ENCODE measurements at places on chromosomes 1 and 21.

DNA sequence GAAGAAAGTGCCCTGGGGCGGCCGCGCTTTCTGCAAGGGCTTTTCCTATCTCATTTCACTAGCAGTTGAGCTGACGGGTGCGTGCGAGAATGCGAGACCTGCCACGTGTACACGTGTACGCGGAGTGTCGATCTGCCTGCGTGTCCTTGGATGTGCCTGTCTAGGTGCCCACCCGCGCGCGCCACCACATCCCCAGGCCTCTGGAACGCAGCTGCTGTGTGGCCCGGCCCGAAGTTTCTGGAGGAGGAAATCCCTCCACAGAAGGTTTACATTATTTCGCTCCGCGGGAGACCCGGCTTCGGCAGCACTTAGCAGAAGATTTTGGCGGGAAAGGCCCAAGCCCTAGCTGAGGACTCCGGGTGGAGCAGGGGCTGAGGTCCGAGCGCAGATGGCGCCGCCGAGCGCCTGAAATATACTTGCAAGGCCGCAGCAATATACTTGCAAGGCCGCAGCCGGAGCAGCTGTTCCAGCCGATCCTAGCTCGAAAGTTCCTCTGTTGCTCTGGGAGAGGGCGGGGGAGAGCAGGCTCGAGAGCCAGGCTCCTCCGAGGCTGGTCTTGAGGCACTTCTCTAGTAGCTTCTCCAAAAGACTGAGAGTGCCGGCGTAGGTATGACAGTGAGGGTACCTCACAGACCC is 3.9 kb downstream of the TBX15 start:
- peak; percentile 66 for DNase-seq

- no peak for DNase-seq
Measured at GRCh38 chr1:239570878-239571277, 184.5 kb downstream of the CHRM3 start.

- DNase-seq, result no peak
Measured at GRCh38 chr21:32548978-32549377, 36.3 kb downstream of the TCP10L start.

GRCh38 chr1:52022133-52022532 is 11.5 kb downstream of the KTI12 start:
- no peak for DNase-seq

- DNase-seq, result no peak
Measured at GRCh38 chr1:230567221-230567575, 75.1 kb upstream of the COG2 start.

- no peak for DNase-seq
Measured at GRCh38 chr1:64616039-64616438, 128.8 kb upstream of the RAVER2 start.

GRCh38 chr1:198019126-198019525 is 102.0 kb downstream of the LHX9 start:
- no peak for DNase-seq

DNA sequence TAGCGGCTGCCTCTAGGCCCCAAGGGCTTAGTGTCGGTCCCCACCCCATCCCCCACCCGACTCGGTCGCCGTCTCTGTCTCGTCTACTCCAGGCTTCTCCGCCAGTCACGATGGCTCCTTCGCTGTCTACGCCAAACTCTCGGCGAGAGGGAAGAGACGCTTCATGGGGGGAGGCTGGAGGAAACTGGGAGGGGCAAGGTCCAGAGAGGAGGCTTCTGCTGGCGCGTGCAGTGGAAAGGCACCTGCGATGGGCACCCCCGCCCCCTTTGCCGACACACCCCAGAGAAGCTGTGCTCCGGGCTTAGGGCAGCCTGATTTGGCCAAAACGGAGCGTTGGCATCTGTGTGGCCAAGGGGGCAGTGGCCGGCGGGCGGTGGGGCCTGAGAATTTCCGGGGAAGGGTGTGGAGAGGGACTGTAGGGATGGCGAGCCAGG is 1.2 kb upstream of the CSMD2 start:
- peak; percentile 44 for DNase-seq

GRCh38 chr1:58346036-58346355 is 200.5 kb downstream of the OMA1 start:
- DNase-seq, result no peak

DNA sequence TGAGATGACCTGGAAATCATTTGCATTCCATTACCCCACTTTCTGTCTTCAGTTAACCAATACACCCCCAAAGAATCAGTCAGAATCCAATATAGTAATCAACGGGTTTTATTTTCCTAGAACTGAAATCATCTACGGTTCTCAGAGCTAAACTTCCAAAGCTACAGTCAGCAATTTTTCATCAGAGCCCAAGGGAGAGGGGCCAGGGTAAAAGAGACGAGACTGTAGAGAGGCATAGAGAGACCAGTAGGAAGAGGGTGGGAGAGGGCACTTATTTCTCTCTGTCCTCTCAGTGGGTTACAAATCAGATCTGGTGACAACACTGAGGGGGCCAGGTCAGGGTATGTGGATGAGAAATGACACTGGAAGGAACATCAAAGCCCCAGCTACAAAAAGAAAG is 1.1 kb upstream of the MRPL24 start:
- DNase-seq, result no peak

- DNase-seq, result no peak
Measured at GRCh38 chr1:11912000-11912399, 14.2 kb downstream of the KIAA2013 start.

DNA sequence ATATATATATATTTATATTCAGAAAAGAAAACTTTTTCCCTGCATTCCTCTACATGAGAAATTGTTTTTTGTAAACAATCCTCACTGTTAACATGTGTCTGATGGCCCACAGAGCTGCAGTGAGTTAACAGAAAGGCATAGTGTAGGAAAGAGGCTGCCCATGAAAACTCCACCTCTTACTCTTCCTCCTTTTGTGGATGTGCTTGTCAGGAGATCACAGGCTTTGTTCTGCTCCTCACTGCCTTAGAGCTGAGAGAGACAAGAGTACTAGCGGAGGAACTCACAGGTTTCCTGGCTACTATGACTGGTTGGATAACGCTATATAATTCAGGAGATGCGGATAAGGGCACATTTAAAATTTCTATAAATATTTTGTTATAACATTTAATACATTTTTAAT is 200.6 kb downstream of the BRINP3 start:
- DNase-seq, result no peak

DNA sequence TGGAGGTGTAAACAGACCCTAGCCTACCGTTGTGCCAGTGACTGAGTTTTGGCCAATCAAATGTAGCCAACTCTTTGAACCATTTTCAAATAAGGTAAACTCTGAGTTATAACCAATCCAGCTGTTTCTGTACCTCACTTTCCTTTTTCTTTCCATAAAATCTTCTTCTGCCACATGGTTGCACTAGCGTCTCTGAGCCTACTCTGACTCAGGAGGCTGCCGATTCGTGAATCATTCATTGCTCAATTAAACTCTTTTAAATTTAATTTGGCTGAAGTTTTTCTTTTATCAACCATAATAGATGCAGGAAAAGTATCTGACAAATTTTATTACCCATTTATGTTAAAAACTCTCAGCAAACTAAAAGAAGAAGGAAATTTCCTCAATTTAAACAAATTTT is 111.5 kb upstream of the LYPLAL1 start:
- no peak for DNase-seq

All from right cardiac atrium (tissue), 5 donors.